ENCODE measurements at places on chromosomes 7 and 10. TPM values are rescaled to one million over a fixed set of nuclear protein-coding genes. Genes with fewer than 3 reads are reported as not detected.

The VPS37D gene
- 3.7 TPM for total RNA-seq

The UCMA gene
- not detected for total RNA-seq

The VSTM4 gene
- total RNA-seq = under 0.01 TPM

The SLC26A4 gene
- 0.18 TPM for total RNA-seq

The CLEC5A gene
- not detected for total RNA-seq

The LRGUK gene
- not detected for total RNA-seq

The CYP26A1 gene
- total RNA-seq = 0.18 TPM

The ABCC2 gene
- under 0.01 TPM for total RNA-seq

The SPDYE11 gene
- not detected for total RNA-seq

The SLF2 gene
- total RNA-seq = 29.1 TPM

The TWIST1 gene
- total RNA-seq = 27.1 TPM

The VWDE gene
- under 0.01 TPM for total RNA-seq

The PPRC1 gene
- total RNA-seq = 15.2 TPM

The PRSS37 gene
- not detected for total RNA-seq

The ZNF503 gene
- total RNA-seq = 12.4 TPM

The HTR5A gene
- not detected for total RNA-seq

The KIN gene
- total RNA-seq = 4.6 TPM

The PRPS1L1 gene
- not detected for total RNA-seq

The CTBP2 gene
- total RNA-seq = 63.6 TPM

The HKDC1 gene
- total RNA-seq = 0.29 TPM

Data from myometrial cell (primary cell).